Stimulated activated CD4-positive, alpha-beta T cell treated with anti-CD3 and anti-CD28 coated beads, Interleukin-4, amount 100 ng/mL, for 4 hours (primary cell): ENCODE measurements at places on chromosomes 12 and 14.

- DNase-seq = no peak
Observed at GRCh38 chr14:35333264-35333730, 41.1 kb downstream of the PSMA6 start.

GRCh38 chr14:60775296-60775695 lies 40.7 kb downstream of the MNAT1 start:
- DNase-seq = no peak

GRCh38 chr14:65434216-65434850 lies 21.8 kb downstream of the FUT8 start:
- DNase-seq = no peak

DNA sequence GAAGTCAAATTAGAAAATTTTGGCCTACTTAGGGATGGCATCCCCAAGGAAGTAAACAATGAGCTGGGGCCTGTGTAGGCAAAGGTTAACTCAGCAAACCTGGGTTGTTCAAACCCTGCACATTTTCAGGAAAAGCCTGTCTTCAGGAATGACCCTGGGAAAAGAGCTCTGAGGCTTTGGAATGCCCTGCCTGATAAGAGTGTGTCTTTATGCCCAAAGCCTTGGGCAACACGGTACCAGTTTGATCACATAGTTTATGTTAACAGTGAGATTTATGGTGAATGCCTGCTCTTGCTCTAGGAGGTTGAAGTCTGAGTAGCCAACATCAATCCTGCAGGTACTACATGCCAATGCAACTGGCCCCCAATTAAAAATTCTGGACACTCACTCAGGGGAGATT lies 28.2 kb upstream of the STAB2 start:
- DNase-seq = no peak

DNA sequence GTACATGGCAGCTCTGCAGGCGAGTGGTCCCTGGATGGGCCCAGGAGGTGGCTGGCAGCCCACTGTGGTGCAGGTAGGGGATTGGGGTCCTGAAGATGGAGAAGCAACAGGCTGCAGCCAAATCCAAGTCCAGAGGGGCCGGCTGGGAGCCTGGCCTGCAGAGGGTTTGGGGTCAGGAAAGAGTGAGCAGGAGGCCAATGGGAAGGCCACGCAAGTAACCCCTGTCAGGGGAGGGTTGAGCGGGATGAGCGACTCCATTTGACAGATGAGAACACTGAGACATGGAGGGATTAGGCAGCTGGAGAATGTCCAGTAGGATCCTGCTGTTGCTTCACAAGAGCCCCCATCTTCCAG lies 136.0 kb downstream of the BCL11B start:
- no peak for DNase-seq

DNA sequence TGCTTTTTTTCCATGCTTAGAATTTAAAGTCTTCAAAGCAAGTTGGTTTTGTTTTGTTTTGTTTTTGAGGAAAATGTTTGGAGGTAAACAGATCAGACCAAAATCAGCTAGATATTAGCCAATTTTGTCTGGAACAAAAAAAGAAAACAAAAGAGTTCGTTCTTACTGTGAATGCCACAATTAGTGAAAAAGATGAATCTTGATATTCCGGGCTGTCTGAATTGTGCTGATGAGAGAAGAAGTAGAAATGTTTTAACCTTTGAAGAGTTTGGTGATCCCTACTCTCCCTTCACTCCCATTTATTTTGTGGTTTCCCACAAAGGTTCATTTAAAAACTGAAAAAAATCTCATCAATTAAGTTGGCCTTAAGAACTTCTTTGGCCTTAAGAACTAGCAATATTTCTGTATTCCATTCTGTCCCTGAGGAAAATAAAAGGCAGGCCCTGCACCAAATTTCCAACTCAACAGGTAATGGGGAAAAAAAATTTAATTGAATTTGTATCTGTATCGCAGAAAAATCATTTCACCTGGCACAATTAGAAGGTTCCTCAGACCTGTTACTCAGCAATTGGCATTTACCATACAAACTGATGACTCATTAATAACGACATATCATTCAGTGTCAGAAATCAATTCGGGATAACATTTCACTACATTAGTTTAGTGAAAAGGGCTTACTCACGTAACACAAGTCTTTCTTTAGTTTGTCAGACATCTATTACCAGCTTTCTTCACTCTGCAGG lies 562 bp upstream of the GLIPR1L2 start:
- no peak for DNase-seq

DNA sequence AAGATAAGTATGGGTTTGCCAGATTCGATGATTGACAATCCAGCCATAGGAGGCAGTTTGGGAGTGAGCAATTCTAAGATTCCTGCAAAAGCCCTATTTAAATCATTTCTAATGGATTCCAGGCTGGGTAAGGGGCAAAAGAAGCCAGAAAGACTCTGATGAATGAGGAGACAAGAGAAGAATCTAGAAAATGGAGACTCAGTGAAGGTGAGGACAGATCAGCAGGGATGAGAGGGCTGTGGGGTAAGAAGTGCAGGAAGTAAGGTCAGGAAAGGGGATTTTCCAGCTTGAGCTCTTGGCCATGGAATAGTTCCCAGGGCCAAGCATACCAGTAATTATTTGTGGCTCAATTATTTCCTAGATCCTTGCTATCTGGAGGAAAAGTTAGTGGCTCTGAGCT lies 87.3 kb downstream of the TMX1 start:
- DNase-seq = no peak

- no peak for DNase-seq
Observed at GRCh38 chr12:67436230-67436629, 167.1 kb downstream of the CAND1 start.

GRCh38 chr12:63319936-63320633 lies 169.1 kb upstream of the AVPR1A start:
- DNase-seq = no peak

DNA sequence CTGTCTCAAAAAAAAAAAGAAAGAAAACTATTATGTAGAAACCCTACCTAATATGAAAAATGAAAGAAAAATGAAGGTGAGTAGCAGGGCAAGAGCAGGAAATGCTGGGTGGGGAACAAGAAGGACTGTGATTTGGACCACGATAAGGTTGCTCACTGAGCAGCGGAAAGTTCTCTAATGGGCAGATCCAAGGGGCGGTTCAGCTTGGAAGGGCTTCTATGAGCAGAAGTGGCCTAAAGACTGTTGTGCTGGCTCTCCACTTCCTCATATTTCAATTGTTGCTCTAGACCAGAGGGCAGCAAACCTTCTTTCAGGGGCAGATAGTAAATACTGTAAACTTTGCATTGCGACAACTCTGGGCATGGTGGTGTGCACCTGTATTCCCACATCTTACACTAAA lies 16.3 kb upstream of the NFYB start:
- DNase-seq = no peak

GRCh38 chr12:58593557-58594304 lies 326.6 kb downstream of the LRIG3 start:
- no peak for DNase-seq

GRCh38 chr12:48105321-48105866 lies 485 bp downstream of the SENP1 start:
- DNase-seq = peak; percentile 45

GRCh38 chr14:61444215-61444768 lies 122.9 kb downstream of the PRKCH start:
- DNase-seq = peak; percentile 26
